ENCODE measurements at places on chromosomes 7 and 10.

DNA sequence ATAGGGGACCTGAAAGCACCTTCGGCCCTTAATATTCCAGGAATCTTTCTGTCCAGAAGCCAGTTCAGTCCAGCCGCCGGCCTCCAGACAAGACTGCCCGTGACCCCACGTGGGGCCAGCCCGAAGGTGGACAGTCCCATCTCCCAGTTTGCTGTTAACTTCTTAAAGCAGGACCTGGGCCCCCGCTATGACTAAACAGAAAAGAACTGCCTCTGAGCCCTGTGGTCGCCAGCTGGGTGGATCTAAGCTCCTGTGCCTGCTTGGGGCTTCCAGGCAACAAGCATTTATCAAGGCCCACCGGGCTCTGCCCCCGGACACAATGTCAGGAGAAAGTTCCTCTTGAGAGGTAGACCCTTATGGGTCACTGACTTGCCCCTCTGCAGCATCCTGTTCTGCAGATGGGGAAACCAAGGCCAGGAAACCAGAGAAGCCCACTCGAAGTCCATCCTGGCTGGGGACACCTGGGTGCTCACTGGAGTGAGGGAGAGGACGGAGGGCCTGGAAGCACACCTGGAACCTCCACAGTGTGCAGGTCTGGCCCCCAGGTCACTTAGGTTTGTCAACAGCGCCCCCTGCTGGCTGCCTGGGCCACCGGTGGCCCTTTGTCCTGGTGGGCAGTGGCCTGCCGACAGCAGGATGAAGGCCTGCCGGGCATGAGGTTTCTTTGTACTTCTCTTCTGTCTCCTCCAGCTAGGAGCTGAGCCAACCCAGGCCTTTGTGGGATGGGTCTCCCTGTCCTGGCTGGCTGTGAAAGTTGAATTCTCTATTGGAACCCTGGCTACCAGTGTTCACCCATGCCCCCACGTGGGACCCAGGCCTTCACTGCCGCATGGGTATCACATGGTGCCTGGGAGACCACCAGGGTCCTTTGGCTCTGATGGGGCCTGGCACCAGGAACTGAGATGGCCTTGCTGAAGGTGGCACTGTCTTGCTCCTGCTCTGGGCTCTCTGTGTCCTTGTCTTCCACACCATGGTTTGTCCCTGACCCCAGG lies 128.0 kb downstream of the ZMIZ1 start:
- DNase-seq: peak; percentile 53

DNA sequence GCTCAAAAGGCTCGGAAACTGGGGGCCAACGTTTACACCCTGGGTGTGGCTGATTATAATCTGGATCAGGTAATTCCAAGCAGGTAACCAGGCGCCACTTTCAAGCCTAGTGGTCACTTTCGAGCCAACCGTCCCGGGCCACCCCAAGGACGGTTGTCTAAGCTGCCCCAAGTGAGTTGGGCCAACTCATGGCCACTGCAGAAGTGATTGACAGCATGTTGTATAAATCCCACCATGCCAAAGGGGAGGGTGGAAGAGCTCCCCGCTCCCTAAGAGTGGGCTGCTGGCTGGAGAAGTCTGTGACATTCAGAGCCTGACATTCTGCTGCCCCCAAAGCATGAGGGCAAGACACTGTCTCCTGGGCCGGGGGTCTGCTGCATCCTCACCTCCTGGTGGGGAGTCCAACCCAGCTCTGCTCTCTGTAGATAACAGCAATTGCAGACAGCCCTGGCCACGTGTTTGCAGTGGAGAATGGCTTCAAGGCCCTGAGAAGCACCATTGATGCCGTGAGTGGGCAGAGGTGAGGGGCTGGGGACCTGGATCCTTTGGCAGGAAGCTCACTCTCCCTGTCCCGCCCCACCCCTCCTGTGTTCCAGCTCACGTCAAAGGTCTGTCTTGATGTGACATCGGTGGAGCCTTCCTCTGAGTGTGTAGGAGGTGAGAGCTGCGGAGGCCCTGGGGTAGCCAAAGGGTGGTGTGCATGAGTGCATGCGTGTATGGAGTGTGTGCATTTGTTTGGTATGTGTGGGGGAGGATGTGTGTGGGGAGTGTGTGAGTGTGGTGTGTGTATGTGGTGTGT lies 10.8 kb downstream of the ANTXRL start:
- DNase-seq: no peak

DNA sequence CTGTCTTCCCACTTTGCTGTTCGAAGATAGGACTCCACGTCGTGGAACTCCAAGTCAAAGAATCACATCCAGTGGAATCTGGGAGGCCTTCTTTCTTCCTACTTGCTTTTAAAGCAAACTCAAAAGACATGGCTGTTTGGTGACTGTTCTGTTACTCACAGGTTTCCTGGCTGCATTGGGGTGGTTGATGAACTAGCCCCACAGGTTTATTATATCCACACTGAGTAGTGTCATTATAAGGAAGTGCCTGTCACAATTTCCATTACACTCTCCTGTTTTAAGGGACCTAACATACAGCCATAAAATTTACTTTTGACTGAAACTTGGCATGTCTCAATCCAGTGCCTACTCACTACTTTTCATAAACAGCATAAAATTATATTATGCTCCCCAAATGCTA lies 287.3 kb upstream of the SP4 start:
- DNase-seq: no peak

DNA sequence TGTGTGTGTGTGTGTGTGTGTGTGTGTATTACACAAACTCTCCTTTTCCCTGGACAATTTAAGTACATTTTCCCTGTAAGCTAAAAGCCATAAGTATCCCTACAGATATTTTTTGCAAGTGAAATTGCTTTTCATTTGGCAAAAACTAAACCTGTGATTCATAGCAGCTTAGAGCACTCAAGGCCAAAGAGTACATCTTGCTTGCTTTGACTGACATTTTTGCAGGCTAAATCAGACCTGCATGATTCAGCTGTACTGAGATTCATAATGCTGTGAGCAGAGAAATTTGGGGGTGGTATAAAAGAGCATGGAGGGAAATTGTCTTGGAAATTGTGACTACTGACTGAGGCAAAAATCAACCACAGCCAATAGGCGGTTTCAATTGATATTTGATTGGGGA lies 500.4 kb downstream of the GFRA1 start:
- DNase-seq: no peak

- no peak for DNase-seq
Observed at GRCh38 chr7:133705596-133705995, 421.5 kb upstream of the LRGUK start.

- no peak for DNase-seq
Observed at GRCh38 chr7:101121991-101122932, 4.6 kb upstream of the SERPINE1 start.

- no peak for DNase-seq
Observed at GRCh38 chr7:94877731-94878670, 29.4 kb upstream of the PPP1R9A start.

DNA sequence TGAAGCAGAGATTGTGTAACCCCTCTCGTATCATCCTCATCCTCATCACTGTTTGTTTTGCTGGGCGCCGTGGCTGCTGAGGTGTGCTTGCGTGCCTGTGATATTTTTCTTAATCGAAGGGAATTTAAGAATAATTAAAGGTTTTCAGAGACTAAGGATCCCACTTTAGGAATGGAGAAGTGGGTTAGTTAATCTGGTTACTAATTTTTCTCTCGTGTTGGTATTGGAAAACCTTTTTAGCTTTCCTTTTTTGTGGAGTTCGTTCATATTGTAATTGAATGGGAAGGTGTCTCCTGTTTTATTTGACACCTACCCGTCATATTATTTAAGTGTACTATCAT lies 1.3 kb downstream of the UBN2 start:
- DNase-seq: peak; percentile 4

DNA sequence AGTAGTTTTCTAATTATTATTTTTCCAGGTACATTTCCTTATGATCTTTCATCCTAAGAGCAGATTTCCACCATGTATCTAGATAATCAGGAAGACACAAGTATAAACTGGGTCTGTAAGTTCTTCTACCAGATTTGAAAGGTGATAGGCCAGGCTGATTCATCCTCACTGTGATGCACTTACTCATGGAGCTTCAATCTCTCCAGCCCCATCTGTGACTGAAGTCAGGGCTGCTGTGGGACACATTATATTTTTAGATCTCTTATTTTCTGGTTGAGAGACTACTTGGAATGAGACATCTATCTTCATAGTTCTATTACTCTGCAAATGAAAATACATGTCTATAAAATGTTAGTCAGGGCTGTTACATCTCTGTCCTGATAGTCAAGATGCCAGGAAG lies 85.5 kb upstream of the SLC25A13 start:
- DNase-seq: no peak

DNA sequence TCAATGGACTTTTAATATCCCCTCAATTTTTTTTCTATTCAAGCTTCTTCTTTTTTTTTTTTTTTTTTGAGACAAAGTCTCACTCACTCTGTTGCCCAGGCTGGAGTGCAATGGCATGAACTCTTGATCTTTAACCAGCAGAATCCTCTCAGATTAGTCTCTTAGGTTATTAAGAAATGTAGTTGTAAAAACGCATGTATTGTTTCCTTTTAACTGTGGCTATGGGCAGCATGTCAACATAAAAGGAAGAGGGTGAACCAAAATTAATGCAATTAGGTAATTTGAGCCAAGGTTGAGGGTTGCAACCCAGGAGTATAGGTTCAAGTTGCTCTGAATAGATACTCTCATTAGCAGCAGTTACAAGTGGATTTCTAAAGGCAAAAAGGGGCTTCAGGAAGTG lies 4.3 kb upstream of the GSTO1 start:
- DNase-seq: no peak
